NAMALWA (cell line): ENCODE measurements at places on chromosomes 3 and 15.

- DNase-seq, result no peak
Observed at GRCh38 chr15:38367476-38367875, 86.5 kb upstream of the FAM98B start.

DNA sequence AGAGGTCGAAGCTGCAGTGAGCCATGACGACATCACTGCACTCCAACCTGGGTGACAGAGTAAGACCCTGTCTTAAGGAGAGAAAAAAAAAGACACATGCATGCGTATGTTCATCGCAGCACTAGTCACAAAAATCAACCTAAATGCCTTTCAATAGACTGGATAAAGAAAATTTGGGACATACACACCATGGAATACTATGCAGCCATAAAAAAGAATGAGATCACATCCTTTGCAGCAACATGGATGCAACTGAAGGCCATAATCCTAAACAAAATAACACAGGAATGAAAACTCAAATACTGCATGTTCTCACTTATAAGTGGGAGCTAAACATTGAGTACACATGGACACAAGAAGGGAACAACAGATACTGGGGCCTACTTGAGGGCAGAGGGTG is 53.1 kb downstream of the FSIP1 start:
- no peak for DNase-seq

DNA sequence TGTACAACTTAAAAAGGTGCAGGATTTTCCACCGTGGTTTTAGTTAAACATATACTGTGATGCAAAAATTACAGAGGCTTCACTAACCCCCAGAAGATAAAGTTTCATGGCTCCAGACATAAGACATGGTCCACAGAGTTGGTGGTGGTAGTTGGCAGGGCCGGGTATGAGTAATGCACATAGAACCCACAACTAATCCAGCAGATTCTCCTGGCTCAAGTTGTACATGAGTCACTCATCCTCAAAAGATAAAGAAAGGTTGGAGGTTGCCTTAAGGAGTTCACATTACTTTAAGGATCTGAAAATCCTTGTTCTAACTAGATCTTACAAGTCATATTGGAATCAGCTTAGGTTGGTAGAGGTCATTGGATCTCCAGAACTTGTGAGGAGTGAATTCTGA is 98.3 kb upstream of the ZBTB20 start:
- DNase-seq, result no peak

- no peak for DNase-seq
Observed at GRCh38 chr15:33964665-33965040, 3.6 kb upstream of the CHRM5 start.

GRCh38 chr3:132325634-132326033 is 8.4 kb downstream of the ACP3 start:
- peak; percentile 20 for DNase-seq

DNA sequence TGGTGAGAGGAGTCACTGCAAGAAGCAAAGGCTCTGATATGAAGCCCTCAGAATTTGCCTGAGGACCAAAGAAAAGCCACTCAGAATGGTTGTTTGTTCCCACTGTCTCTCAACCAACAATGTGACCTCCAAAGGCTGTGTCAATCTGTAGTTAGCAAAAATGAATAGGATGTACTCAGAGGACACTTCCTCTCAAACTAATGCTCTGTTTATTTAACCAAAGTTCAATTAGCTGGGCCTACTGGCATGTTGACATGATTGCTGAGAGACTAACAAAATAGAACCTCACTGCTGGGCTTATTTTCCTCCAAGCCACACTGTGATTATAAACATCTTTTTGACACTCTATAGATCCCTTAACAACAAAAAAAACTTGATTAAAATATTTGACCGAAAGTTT is 522.5 kb downstream of the OCA2 start:
- no peak for DNase-seq

DNA sequence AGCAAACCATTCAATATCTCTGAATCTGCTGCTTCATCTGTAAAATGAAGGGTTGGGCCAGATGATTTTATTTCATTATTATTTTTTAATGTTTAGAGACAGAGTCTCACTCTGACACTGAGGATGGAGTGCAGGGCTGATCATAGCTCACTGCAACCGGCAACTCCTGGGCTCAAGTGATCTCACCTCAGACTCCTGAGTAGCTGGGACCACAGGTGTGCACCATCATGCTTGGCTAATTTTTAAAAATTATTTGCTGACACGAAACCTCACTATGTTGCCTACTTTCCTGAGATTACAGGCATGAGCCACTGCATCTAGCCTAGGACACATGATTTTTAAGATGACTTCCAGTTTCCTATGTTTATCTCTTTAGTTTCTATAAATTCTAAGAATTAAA is 105.8 kb downstream of the P3H2 start:
- no peak for DNase-seq

DNA sequence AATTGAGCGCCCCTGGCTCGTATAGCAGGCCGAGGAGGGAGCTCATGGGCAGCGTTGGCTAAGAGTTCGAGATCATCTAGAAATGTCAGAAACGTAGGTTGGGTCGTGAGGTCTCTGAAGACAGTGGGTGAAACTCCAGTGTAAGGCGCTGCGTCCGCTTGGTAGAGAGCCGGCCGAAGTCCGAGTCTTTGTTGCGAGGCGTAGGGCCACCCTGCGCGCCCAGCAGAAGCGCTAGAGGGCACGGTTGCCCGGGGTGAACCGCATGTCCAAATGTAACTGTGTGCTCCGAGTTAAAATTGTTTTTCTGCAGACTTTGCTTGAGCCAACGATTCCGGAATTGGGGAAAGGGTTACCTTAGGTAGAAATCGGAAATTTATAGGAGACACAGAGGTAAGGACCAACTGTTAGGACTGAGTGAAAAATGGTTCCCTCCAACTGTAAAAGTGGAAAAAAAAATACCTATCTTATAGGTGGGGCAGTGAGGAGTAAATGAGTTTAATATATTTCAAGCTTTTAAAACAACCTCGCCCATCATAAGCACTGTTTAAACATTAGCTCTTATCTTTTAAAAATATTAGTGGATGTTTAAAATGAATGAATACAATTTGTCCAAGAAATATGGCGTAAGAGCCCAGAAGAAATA is 993 bp upstream of the SIAH2 start:
- peak; percentile 55 for DNase-seq

- no peak for DNase-seq
Observed at GRCh38 chr15:80500021-80500420, 95.8 kb downstream of the ARNT2 start.

DNA sequence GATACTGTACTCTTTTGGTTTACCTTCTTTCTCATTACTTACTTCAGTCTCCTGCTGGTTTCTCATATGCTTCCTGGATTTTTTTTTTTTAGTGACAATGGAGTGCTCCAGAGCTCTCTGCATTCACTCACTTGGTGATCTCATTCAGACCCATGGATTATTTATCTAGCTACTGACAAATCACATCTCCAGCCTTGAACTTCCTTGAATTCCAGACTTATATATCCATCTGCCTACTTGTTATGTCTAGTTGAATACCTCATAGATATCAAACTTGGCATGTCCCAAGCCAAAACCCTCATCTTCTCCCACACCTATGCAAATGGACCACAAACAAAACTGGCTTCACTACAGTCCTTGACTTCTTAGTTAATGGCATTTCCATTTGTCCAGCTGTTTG is 234.7 kb upstream of the ZPLD1 start:
- DNase-seq, result no peak

DNA sequence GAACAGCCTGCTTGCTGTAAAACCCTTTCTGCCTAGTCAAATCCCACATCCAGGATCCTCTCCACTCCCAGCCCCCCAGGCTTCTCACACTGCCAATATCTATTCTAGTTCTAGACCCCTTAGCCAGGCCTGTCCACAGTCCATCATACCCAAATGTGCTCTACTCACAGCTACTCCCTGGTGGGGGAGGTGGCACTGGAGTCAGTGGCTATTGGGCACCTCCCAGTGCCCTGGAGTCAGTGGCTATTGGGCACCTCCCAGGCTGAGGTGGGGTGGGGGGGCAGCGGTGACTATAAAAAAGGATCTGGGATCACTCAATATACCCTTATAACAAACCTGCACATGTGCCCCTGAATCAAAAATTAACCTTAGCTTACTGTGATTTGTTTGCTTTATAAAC is 773 bp upstream of the DISP2 start:
- no peak for DNase-seq

DNA sequence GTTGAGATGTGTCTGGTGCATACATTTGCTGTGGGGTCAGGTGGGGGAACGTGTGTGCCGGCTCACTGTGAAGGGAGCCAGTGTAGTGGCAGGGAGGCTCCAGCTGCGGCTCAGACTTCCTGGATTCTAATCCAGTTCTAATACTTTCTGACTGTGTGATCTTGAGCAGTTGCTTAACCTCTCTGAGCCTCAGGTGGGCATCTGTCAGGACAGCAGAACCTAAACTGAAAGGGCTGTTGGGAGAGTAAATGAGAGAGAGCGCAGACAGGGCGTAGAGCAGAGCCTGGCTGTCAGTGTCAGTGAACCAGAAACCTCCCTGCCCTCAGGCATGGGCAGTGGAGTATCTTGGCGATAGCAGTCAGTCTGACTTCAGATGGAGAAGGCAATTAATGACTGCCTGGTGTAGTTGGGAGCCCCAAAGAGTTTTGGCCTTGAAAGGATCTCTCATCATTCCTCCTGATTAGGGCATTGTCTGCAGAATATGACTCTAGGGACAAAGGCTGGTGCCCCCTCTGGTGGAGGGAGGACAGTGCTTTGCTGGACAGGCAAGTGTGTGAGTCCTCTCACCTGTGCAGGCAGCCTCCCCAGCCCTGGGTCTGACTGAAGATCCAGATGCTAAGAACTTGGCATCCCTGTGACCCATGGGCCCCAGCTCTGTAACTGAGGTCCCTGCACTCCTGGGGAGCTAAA is 9.6 kb downstream of the KBTBD13 start:
- peak; percentile 41 for DNase-seq

DNA sequence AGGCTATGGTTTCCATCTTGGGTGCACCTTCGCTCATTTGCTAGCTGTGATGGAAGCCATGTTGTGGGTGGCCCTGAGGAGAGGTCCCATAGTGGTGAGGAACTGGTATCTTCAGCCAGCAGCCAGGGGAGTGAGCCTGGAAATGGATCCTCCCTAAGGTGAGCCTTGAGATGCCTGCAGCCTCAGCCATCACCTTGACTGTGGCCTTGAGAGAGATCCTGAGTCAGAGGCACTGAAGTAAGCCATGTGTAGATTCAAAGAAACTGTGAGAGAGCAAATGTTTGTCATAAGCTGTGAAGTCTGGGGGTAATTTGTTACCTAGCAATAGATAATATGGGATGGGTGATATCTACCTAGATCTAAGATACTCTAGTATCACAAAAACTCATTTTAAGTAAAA is 105.3 kb downstream of the SNRK start:
- no peak for DNase-seq

DNA sequence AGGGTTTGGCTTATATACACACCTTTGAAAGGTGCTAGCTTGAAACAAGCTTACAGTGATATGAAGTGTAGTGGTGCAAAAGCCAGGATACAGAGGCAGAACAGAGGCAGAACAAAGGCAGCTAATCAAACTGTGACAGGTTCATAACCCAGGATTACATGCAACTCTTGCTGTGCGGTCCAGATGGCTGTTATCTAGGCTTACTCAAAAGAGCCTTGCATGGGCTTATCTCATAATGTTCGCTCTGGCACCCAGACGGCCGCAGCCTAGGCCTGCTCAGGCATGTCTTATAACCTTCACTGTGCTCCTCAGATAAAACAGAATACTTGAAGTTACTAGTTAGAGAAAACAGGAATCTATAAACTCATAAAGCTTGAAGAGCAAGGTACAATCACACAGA is 22.8 kb upstream of the NOX5 start:
- DNase-seq, result no peak

DNA sequence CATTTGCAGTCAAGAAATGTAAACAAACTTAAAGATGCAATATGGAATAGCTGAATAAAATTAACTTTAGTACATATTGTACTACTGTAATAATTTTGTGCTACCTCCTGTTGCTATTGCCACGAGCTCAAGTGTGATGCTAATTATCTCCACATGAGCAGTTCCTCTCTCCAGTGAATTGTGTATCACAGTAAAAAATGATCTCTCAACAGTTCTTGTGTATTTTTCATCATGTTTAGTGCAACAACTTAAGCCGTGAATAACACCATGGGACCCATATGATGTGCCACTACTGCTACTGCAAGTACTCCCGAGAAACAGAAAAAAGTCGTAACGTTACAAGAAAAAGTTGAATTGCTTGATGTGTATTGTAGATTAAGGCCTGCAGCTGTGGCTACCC is 12.4 kb downstream of the RIOX2 start:
- DNase-seq, result no peak

DNA sequence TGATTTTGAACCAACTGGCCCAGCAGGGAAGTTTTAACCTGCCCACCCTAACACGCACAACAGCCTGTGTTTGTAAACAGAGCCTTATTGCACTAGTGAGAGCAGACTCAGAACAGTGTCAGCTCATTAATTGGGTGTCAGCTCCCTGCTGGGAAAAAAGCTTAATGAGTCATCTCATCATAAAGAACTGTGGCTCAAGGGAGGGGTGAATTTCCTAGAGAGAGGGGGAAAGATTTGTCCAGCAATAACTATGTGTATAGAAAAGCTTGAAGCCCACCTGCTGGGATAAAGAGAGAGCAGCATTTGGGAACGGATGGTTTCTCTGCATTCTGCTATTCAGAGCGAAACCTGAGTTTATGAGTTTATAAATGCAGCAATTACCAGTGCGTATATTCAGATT is 48.9 kb upstream of the GMNC start:
- no peak for DNase-seq

DNA sequence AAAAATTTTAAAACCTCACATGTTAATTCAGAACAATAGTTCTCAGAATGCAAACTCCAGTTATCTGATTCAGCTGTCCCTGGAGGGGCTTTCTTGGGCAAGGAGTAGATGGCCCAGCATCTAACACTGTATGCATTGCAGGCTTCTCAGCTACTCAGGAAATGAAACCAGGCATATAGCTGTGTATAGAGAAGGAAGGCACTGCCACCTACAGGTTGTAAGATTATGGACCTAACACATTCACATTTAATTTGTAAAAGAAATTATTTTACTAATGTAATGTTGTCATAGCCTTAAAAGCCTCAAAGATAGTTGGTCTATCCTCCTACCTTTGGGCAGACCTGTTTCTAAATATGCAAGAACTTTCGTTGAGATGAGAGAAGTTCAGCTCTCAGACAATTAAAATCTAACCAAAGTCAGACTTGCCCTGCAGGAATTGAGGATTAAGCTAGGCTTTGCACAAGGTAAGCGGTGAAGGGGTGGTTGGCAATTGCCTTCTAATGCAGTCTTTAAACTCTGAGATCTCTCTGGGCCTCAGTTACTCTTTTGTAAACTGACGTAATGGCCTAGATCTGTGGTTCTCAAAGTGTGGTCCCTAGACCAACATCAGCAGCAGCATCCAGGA is 132.8 kb upstream of the SLC24A5 start:
- peak; percentile 68 for DNase-seq

GRCh38 chr15:53911431-53911830 is 66.8 kb upstream of the UNC13C start:
- DNase-seq, result no peak

- no peak for DNase-seq
Observed at GRCh38 chr15:62953021-62953420, 89.5 kb upstream of the TPM1 start.

DNA sequence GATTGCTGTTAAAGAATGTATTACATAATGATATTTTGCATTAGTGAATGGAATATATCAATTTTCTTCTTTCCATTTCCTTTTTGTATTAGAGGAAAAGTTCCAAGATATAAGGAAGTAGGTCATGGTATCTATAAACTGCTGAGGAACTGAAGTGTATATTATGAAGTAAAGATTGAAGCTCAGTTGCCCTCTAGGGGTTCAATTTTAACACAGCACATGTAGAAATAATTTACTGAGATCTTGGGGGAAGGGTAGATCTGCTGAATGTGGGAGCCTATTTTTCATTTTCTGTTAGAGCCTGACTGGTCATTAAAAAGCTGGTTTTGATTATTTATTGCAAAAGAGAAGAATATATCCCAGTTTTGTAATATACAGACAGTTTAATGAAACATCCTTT is 45.2 kb downstream of the CMC1 start:
- DNase-seq, result peak; percentile 61
